ENCODE measurements at places on chromosomes 2 and 18.

DNA sequence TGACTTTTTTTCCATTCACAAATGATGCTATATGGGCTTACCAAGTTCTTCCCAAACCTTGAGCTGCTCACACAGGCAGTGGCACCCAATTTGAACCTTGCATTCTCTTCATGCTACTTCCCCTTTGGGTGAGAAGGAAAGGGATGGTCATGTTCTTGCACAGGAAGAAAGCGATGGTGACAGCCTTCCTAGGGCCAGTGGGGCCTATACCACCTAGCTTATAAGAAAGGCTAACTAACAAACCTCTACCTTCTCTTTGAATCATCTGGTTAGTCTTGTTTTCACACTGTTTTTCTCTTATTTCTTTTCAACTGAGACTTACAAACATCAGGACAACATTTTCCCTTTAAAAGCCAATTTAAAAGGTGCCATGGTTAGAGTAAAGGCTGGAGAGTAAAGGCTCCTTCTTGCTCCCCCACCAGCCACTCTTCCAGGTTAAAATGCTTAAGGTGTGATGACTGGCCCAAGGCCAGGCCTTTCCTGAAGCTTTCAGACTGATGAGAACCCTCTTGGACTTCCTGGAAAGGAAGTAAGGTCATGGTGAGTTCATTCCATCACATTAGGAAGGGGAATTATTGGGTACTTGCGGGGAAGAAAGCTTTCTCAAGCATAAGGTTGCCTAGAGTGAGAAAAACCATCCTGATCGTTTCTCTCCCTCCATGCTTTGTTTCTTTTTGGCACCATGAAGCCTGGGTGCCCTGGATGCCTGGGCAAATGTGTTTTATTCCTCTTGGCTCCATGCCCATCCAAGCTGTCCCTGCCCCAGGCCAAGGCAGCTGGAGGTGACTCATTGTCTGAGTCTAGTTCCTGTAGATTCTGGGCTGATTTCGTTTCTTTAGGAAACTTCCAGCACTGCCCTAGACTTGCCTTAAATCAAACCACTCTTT, 41.4 kb upstream of the ITGB6 start:
- H3K27me3 ChIP-seq, result no peaks in the 10 kb centered on the region
- H3K4me1 ChIP-seq, result no peaks in the 10 kb centered on the region
- no peaks in the 10 kb centered on the region for H3K36me3 ChIP-seq
- H3K4me3 ChIP-seq, result no peak overlapping the region
- peak overlapping the region; percentile 25 for H3K27ac ChIP-seq
- DNase-seq, result peak; percentile 77

GRCh38 chr18:75533950-75534349, 106.4 kb upstream of the SMIM21 start:
- H3K27ac ChIP-seq, result no peak overlapping the region
- no peaks in the 10 kb centered on the region for H3K4me1 ChIP-seq
- DNase-seq, result no peak
- H3K4me3 ChIP-seq, result no peak overlapping the region
- H3K27me3 ChIP-seq, result no peaks in the 10 kb centered on the region
- no peaks in the 10 kb centered on the region for H3K36me3 ChIP-seq

GRCh38 chr2:189163889-189164288, 15.7 kb downstream of the COL5A2 start:
- no peaks in the 10 kb centered on the region for H3K27me3 ChIP-seq
- H3K36me3 ChIP-seq, result no peaks in the 10 kb centered on the region
- H3K4me3 ChIP-seq, result no peak overlapping the region

DNA sequence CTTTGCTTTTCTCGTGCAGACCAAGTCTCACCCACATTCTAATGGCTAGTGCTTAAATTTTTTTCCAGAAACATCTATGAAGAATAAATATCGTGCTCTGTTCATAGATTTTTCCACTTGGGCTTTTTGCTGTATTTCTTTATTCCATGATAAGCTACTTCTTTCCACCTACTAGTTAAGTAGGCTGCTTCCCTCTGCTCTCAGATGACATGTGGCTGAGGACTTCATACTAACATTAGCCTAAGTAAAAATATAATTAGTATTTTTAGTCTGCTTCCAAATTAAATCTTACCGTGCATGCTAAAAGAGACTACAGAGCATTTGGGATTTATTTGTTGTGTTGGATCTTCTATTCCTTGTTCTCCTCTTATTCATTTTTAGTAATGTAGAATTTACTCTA, 102.4 kb downstream of the SH3RF3 start:
- H3K4me1 ChIP-seq, result no peaks in the 10 kb centered on the region
- no peak for DNase-seq
- H3K27me3 ChIP-seq, result no peaks in the 10 kb centered on the region
- H3K36me3 ChIP-seq, result no peaks in the 10 kb centered on the region
- H3K4me3 ChIP-seq, result no peak overlapping the region
- no peak overlapping the region for H3K27ac ChIP-seq

GRCh38 chr2:205270689-205271088, 411.6 kb upstream of the NRP2 start:
- H3K4me1 ChIP-seq, result no peaks in the 10 kb centered on the region
- DNase-seq, result no peak
- H3K27me3 ChIP-seq, result no peaks in the 10 kb centered on the region
- no peak overlapping the region for H3K27ac ChIP-seq
- no peaks in the 10 kb centered on the region for H3K36me3 ChIP-seq

DNA sequence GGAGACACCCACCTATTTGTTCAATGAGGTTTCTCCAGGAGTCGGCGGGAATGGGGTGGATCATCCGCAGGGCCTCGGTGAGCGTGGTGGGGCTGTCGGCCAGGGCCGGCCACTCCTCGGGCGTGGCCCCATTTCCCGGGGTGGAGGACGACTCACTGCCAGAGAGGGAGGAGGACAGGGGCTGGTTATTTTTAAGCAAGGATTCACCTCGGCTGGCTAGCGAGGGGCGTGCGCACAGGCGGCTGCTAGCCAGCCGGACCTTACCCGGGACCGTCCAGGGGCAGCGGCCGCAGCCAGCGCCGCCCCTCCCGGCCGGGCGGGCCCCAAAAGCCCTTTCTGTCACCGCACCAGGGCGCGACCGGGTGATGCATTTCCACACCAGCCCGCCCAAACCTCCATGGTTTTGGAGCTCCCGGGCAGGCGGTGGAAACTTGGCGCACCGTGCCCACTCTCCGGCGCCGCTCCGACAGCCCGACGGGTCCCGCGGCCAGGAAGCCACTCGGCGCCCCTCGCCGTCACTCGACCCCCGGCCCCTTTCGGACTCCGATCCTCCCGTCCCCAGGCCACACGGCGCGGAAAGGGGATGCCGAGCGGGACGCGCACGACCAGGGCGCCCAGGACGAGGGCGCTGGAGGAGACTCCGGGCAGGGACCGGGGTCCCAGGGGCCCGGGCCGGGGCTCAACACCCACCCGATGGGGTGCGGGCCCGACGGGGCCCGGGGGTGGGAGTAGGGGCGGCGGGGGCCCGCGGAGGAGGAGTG, 57.1 kb downstream of the SNORC start:
- H3K27me3 ChIP-seq, result peaks cover 22% of the 10 kb centered on the region
- peak overlapping the region; percentile 39 for H3K4me3 ChIP-seq
- peak; percentile 28 for DNase-seq
- no peaks in the 10 kb centered on the region for H3K36me3 ChIP-seq
- no peak overlapping the region for H3K27ac ChIP-seq

- DNase-seq, result peak; percentile 14
- no peak overlapping the region for H3K4me3 ChIP-seq
- H3K27me3 ChIP-seq, result no peaks in the 10 kb centered on the region
- no peaks in the 10 kb centered on the region for H3K4me1 ChIP-seq
- H3K36me3 ChIP-seq, result no peaks in the 10 kb centered on the region
Observed at GRCh38 chr18:8717011-8717770, 11.8 kb downstream of the MTCL1 start.

DNA sequence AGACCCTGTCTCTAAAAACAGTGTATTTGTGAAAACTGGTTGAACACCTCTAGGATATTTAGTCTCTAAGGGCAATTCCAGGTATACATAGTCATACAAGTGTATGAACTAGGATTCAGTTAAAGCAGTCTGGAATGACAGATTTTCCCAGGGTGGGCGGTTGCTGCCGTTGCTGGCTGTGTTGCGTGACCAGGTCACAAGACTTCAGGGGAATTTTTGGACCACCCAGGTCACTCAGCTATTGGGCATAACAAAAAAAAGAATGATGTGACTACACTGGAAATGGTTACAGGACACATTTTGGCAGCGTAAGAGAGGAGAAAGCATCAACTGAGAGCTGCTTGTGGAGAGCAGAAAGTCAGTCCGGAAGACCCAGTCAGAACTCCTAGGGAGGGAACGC, 58.0 kb upstream of the ZBTB7C start:
- no peaks in the 10 kb centered on the region for H3K4me1 ChIP-seq
- H3K27me3 ChIP-seq, result no peaks in the 10 kb centered on the region
- H3K36me3 ChIP-seq, result no peaks in the 10 kb centered on the region
- no peak overlapping the region for H3K4me3 ChIP-seq
- no peak overlapping the region for H3K27ac ChIP-seq

DNA sequence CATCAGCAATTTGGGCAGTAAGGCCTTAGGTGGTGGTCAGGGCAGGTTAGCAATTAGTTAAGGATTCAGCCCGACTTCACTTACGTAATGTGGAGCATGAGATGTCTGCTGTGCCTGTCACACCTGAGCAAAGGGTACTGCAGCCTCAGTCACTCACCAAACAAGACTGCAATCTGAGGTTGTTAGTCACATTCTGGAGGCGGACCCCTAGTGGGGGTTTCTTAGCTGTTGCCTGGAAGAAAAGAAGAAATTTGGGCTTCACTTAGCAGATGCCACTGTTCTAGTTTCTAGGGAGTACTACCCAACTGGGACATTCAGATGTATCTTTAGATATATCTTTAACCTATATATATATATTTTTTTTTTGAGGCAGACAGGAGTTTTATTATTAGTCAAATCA, 529.9 kb downstream of the SLC4A3 start:
- no peak overlapping the region for H3K27ac ChIP-seq
- no peak for DNase-seq
- no peaks in the 10 kb centered on the region for H3K27me3 ChIP-seq

DNA sequence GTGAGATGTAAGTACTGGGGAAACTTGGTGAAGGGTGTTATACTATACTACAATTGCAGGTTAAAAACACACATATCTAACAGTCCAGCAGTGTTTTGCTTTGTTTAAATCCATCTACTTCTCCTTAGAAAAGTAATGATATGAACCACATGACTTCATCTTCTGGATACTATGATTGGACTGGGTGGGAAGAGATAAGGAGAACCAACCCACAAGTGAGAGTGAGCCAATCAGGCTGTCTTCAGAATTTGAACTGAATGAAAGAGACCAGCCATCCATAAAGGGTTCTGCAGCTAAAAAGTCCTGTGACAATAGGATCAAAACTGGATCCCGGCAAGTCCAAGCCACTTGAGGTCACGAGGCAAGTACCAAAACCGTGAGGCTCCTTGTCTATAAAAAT, 46.6 kb downstream of the KANSL3 start:
- H3K27me3 ChIP-seq, result no peaks in the 10 kb centered on the region
- no peak for DNase-seq
- no peak overlapping the region for H3K4me3 ChIP-seq
- peaks cover 8% of the 10 kb centered on the region for H3K36me3 ChIP-seq
- no peaks in the 10 kb centered on the region for H3K4me1 ChIP-seq

DNA sequence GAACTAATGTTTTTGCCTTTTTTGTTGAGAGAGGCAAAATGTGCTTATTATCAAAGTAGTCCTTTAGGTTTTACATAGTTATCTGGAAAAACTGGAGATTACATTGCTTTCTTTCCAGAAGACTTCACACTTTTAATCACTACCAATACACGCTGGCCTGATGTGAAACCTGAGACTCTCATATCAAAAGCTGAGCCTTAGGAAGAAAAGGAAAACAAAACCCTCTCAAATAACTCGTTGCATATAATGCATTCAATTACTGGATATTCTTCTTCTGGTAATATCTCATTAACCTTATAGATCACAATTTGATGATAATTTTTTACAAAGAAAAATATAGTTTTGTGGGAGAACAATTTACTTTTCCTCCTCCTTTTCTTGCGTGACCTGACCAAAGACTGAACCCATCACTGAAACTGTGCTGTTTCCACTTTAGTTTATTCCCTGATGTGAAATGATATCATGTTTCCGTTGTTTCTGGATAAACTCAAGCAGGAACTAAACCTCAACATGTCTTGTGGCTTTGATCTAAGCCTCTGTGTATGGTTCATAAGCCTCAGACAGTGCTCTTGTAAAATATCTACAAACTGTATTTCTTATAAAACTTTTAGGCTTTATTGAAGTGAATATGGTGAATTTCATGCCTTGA, 332.4 kb downstream of the GULP1 start:
- no peak overlapping the region for H3K4me3 ChIP-seq
- no peak for DNase-seq
- H3K4me1 ChIP-seq, result no peaks in the 10 kb centered on the region

DNA sequence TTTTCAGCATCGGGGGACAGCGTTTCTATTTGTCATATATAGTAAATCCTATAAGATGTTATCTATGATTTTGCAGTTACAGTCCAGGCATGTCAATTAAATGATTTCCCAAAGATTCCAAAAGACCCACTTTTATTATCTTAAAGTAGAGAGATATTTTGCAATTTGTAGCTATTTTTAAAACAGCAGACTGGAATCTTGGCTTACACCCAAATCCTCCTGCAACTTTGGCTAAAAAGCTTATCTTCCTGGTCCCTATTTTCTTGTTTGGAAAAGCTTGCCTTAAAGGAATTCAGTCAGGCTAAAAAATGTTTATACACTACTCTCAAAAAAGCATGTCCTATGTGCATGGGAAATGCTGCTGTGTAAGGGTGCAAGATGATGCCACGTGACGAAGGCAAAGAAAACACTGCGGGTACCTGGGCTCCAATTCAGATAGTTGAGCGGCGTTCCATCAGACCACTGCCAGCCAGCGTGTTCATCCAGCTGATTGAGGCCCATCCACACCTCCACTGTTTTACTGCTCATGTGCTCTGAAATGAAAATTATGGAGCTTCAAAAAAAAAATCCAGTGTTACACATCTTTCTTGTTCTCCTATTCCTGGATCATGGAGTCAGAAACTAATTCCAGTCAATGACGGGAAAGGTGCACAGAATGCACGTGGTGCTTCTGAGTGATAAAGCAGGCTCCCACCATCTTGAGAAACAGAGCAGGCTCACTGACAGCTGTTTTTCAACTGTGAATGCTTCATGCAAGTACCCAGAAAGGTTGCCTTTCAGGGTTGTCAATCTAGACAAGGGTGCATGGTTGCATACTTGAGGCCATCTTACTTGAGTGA, 33.8 kb downstream of the PLA2R1 start:
- H3K27me3 ChIP-seq, result no peaks in the 10 kb centered on the region
- H3K36me3 ChIP-seq, result no peaks in the 10 kb centered on the region
- H3K4me3 ChIP-seq, result no peak overlapping the region
- no peak overlapping the region for H3K27ac ChIP-seq
- no peaks in the 10 kb centered on the region for H3K4me1 ChIP-seq

Data from colonic mucosa (tissue), 4 donors.